CD4-positive, alpha-beta T cell treated with Interleukin-4 for 4 hours (primary cell): ENCODE measurements at places on chromosomes 6 and 20.

DNA sequence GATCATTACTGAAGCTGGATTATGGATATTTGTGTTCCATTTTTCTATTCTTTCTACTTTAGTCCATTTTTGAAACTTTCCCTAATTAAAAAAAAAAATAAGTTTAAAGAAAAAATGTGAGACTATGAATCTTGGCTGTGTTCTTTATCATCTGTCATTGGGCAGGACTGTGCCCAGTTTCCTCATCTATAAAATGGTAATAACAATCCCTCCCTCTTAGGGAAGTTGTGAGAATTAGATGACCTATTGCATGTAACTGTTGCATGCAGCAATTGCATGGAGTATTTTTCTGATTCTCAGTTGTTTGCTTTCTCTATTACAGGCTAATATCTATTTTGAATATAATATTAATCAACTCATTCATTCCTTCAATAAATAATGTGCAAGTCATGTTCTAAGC, 108.2 kb upstream of the LOC128125822 start:
- DNase-seq: no peak

DNA sequence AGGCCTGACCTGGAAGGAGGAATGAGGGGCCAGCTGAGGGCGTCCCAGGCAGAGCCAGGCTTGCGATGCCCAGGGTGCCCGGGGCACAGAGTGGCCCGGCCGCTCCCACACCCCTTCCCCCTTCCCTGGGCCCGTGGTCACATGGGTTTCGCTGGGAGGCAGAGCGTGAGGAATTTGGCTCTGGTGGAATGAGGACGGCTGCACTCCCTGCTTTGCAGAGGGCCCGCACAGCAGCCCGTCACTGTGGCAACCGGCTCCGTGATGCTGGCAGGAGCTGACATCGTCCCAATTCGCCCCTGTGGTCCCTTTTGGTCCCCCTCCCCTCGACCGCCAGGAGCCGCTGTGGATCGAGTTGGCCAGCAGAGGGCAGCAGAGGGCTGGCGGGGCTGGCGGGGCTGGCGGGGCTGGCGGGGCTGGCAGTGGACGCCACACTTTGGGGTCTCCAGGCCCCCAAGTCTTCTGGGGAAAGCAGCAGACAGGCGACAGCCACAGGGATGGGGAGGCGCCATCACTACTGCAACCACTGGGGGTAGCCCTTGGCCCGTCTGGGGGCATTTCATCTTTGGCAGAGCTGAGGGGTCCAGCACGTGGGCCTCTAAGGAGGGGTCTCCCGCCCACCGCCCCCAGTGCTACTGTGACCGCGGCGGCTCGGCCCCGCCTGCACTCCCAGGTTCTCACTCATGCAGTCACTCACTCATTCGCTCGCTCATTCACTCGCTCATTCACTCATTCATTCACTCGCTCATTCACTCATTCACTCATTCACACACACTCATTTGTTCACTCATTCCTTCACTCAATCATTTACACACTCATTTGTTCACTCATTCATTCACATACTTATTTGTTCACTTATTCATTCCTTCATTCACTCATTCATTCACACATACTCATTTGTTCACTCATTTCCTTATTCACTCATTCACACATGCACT, 49.7 kb upstream of the BHLHE23 start:
- DNase-seq: no peak

DNA sequence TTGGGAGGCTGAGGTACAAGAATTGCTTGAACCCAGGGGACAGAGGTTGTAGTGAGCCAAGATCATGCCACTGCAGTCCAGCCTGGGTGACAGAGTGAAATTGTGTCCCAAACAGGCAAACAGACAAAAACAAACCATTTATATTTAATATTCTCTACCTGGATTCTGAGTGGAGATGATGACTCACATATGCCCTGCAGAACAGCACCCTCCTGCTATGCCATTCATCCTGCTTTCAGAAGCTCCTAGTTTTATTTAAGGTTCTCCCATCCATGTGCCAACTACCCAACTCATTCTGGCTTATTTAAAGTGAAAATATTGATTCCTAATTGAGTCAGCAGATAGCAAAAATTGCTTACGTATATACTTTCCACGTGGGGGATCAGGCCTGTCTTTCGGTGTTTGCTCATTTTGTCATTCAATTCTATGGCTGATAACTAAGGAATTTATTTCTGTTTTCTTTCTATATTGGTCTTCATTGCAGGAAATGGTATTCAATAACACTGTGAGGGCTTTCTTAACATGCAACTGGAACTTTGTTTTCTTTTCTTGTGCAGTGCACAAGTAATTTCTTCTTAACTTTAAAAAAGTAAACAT, 459.1 kb upstream of the JAG1 start:
- no peak for DNase-seq

- DNase-seq: peak; percentile 43
These were observed 719 bp upstream of the EDN1 start for GRCh38 chr6:12289365-12289919.

GRCh38 chr20:37727957-37728634, 34.3 kb downstream of the CTNNBL1 start:
- no peak for DNase-seq

DNA sequence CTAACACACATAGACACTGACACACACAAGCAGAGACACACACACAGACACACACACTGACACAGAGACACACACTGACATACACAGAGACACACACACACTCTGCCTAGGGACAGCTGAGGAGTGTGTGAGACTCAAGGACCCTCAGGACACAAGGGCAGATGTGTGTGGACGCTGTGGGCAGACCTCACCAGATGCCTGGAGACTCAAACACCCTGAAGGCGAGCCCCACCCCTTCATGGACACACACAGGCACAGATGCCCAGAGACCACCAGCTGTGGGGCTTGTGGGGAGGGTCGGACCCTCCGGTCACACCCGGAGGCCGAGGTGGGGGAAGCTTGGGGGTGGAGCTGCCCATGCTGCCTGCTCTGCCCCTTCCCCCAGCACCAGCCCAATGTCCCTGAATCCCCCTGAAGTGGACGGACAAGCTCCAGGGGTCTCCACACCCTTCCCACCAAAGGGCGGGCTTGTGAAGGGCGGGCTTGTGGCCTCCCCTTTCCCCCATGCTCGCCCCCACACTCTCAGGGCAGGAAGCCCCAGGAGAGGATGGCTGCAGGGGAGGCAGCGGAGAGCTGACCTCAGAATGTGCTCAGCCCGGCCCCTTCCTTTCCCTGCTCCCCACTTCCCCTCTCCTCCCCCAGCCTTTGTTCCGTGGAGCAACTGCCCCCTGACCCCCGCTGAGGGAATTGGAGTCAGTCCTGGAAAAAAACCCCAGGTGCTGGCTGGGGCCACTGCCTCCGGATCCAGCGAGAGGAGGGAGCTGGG, 13.9 kb upstream of the ABHD16B start:
- no peak for DNase-seq

DNA sequence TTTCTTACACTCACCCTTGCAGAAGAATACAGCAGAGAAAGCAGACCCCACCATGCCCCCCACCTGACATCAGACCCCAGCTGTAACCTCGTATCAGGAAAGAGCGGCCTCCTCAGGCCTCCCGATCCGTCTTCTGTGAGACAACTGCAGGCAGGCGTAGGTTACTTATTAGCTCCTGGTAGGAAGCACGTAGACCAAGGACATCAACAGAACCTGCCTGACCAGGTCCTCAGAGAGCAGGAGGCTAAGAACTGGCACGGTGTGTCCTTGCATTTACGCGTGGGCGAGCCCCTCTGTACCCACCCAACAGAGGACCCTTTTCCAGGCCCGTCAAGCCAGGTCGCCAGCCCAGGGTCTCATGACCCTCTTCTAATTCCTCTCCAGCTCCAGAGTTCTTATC, 51.0 kb downstream of the ABHD12 start:
- no peak for DNase-seq

DNA sequence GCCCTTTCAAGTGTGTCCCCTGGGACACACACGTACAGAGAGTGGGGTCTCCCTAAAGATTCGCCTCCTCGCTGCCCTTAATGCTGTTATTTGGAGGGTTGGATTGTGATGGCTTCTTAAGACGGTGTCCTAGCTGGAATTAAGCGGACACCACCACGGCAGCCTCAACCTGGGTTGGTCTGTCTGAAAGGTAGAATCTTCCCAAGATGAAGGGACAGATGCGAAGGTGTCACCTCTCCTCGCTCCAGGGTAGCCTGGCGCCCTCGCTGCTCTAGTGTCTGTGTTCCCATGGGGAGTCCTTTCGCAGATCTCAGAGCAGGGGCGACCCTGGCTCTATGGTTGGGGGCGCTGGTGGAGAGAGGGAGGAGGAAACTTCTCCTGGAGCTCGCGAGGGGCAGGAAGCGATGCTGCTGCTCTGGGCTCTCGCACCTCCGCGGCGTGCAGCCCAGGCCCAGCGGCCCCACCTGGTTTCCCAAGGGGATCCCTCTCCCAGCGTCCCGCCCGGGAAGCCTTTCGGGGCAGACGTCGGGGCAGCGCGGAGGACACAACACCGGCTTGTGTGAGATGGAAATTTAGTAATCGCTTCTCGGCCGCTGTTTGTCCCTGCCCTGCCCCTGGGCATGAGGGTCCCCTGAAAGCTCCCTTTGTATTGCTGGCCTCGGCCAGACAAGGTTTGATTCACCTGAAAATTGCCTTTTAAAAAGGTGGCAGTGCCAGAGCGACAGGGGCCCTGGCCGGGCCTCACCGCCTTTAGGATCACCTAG, 1.7 kb downstream of the RSPO3 start:
- DNase-seq: no peak
